Esophagus squamous epithelium (tissue), 5 donors: ENCODE measurements at places on chromosomes 11 and 22.

DNA sequence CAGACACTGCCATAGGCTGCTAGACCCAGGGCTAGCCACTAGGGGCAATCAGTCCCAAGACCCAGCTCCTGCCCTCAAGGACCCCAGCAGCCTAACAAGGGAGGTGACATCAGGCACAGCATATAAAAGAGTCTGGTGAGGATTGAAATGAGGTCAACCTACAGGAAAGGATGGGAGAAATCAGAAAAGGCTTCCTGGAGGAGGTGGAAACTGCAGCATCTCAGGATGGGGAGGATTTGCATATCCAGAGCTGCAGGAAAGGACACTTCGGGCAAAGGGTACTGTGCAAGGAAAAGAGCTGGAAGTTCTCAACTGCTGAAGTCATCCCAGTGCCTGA lies 2.9 kb upstream of the ARFGAP2 start:
- DNase-seq, result no peak

DNA sequence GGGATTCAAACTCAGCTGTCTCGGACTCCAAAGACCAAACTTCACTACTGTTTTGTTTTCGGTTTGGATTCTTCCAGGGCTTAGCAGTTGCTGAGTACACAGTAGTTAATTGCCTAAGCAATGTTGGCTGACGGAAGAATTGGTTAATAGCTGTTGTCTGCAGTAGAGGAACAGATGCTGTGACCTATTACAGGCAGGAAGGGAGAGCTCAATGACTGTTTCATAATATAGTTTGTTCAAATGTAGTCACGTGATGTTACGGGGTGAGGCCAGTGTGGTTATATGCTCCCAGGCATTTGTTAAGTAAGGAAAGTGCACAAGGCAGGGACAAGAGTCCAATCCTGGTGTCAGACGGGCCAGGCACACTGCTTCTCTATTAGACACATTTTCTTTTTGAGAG lies 222.6 kb upstream of the CCDC90B start:
- no peak for DNase-seq

DNA sequence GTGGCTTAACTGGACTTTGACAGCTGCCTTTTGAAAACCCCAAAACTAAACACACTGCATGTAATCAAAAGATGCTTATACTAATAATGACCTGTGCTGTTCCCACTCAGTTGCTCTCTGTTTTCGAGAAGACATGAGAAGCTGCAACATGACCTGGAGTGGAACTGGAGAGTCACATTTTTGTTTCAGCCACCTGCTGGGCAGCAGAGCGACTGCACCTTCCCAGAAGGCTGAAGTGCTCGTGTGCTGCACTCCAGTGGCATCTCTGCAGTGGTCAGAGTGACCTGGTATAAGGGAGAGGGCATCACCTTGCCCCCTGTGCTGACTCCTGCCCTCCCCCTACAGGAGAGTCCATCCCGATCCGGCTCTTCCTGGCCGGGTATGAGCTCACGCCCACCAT lies 8.6 kb downstream of the THYN1 start:
- no peak for DNase-seq

DNA sequence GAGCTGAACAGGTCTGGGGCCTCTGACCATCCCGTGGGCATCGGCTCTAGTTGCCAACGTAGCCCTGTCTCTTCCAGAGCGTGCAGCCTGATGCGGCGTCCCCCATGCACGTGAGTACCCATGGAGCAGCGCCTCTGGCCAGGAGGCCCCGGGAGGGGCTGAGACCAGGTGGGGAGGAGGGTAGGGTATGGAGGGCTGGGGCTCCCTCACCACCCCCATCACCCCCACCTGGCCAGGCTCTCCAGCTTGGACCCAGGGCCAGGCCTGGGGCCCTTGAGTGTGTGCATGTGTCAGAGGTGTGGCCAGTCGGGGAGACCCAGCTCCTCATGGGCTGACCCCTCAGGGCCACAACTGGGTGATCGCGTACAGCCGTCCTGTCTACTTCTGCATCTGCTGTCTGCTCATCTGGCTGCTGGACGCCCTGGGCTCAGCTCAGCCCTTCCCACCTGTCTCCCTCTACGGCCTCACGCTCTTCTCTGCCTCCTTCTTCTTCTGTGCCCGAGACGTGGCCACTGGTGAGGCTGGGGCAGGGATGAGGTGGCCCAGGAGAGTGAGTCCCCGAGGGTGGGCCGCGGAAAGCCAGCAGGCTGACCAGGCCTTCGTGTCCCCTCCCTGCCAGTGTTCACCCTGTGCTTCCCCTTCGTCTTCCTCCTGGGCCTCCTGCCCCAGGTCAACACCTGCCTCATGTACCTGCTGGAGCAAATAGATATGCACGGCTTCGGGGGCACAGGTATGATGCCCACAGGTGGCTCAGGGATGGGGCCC lies 8.5 kb downstream of the PCNX3 start:
- DNase-seq, result no peak

GRCh38 chr22:32824531-32825312 lies 23.2 kb downstream of the TIMP3 start:
- DNase-seq, result no peak

DNA sequence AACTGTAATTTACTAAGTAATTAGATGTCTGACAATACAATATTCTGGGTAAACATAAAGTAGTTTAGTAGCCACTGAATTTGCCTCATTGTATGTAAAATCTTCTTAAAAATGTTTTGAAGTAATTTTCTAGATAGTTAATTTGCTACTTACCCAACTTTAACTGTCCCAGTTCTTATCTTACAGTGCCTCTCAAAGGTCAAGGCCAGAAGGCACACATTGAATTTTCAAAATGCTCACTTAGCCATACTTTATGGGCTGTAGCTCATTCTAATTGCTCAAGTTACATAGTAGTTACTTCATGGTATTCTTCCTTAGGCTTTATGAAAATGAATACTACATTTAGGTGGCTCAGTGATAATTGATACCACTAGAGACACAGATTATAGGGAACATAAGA lies 666.6 kb downstream of the CNTN5 start:
- no peak for DNase-seq

DNA sequence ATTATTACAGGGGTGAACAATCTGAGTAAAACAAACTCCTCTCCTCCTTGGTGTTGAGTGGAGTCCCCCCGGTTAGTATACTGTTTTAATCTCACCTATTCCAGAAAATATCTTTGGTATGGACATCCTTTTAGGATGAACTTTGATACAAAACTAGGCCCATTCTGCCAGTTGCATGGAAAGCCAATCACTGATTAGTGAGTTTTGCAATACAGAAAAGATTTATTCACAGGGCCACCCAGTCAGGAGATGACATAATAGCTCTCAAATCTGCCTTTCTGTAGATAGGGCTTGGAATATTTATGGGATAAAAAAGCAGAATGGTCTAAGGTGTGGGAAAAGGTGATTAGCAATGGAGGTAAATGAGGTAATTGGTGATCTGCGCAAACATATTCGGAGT lies 30.3 kb upstream of the SLC22A25 start:
- no peak for DNase-seq

DNA sequence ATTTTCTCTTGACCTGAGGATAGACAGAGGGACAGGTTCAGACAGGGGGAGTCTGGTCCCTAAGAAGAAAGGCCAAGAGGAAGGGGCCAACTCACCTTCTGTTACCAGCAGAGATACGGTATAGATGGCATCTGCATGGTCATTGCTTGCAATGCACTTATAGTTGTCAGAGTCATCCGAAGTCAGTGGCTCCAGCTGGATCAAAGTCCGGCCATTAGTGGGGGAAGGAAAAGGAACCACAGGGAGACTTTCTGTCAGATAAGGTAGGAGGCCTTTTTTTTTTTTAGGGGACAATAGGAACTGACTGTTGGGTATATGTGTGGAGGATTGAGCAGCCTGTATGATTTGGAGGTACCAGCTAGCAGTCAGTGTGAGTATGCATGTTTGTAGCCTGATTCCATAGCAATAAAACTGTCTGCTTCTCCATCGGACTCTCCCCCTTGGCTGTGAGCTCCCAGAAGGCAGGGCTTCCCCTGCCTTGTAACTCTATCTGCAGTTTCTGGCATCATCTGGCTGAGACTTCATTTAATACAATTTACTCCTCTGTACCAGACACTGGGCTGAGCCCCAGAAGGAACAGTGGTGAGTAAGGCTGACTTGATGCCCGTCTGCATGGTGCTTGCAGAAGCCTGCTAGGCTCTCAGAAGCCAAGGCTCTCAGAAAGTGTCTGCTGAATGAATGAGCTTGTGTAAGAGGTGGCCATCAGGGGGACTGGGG lies 5.7 kb downstream of the IGSF22 start:
- DNase-seq, result no peak

GRCh38 chr11:33533386-33534052 lies 167.1 kb downstream of the C11orf91 start:
- DNase-seq, result no peak

DNA sequence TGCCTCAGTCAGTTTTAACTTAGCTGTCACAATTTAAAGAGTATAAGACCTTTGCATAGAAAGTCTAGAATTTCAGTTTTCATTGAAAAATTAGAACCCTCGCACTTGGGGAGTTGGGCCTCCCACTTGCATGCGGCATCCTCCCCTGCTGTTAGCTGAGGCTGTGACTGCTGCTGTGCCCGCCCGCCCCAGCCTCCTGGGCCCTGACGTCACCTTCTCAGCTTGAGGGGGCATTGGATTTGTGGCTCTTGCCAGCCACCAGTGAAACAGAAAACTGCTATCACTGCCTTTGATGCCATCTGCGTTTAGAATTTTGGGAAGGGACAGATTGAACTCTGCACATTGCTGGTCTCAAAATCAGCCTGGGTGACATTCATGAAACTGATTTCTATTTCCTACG lies 108.7 kb downstream of the CTTN start:
- no peak for DNase-seq

DNA sequence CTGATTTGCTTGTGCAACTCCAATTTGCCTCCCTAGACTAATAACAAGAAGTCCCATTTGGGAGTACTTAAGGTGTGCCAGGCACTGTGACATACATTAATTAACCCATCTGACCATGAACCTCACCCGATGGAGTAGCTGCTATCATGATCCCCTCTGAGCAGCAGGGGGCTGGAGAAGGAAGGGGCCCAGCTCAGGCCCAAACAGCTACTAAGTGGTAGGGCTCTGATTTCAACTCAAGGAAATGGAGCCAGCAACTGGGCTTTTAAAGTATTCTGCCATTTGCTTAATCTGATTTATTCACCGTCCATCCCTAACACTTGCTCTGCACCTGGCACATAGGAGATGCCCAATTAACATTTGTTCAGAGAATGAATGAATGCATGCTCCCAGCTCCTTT lies 1.2 kb downstream of the CRYBB1 start:
- no peak for DNase-seq

- DNase-seq, result peak; percentile 48
These were observed 2.3 kb downstream of the IRF7 start for GRCh38 chr11:613369-613968.
